ENCODE measurements at places on chromosomes 5 and 9.

DNA sequence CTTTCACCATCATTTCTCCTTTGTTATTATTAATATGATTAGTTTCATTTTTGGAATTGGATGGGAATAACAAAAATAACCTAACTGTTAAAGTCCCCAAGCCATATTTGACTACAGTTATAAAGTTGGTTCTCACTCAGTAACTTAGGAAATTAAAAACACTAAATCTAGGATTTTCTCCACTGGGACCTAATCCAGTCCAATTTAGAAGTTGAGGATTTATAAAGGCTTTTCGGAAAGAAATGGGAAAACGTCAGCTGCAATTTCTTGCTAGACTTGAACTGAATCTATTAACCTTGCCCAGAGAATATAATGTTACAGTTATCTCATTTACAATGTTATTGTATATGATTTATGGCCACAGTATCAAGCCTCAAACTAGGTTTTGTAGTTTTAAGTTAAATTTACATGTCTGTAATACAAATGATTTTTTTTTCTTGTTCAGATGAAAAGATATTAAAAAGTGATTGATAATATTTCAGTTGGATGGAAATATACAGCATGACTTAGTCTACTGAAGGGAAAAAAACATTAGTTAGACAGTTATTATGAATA lies 524.3 kb upstream of the GRAMD2B start:
- no peak for DNase-seq

DNA sequence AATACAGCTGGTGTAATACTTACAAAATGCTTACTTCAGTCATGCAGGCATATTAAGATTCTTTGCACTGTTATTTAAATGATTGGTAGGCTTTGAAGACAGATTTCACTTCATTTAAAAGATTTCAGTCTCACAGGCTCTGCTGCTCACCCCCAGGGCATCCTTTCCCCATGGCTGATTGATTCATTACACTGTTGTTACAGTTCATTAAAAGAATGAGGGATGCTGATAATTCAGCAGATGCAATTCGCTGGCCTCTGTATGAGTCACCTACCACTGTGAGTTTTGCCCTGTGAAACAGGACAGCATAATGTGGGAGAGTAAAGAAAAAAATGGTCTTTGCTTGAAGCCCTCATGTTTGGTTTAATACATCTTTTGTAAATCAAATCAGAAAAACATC lies 246.9 kb downstream of the CYLC2 start:
- DNase-seq: no peak

DNA sequence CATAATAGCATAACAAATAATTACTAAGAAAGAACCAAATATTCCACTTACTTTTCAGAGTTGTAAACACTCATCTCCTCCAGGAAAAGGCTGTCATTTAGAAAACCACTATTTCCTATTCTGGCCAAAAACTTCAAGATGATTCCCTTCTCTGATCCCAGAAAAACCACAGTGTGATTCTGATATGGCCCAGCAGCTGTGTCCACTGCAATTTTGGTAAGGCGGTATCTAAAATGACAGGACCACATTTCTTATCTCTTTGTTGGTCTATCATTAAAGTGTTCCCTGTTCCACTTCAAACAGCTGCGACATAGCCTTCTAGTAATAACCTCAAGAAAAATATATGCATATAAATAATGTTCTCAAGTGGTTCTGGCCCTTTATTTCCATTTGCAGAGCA lies 96.1 kb downstream of the SEMA6A start:
- no peak for DNase-seq

- DNase-seq: no peak
These were observed 2.0 kb upstream of the CDC14B start for GRCh38 chr9:96621618-96622017.

GRCh38 chr5:52983731-52984636 lies 5.2 kb upstream of the ITGA2 start:
- no peak for DNase-seq

DNA sequence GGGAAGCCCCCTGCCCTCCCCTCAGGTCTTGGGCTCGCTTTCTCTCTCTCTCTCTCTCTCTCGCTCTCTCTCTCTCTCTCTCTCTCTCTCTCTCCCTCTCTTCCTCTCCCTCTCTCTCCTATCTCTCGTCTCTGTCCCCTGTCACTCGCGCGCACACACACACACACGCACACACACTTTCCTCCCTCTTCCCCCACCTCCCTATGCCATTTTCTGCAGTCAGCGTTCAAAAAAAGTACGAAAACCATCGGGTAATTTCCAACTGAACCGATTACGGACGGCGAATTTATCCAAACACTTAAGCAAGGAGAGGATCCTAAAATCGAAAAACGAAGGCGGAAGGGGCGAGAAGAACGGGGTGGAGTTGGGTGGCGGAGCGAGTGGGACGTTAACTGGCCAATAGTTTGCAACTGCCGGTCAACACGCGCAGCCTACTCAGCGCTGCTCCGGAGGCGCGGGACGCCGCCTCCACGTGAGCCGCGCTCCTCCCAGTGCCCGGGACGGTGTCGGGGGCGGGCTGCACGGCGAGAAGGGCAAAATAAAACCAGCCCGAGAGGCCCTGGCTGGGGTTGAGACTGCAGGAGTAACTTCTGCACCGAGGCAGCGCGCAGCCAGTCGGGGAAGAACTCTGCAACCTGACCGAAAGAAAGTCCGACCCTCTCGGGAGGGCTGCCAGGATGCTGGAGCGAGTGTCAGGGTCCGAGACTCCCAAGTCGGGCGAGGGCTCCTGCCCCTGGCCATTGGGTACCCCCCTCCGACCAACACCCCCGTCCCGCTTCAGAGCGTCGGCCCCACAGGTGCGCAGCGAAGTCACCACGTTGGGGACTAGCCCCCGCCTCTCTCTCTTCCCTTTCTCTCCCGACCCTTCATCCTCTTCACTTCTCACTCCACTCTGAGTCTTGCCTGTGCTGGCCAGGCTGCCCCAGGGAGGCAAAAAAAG lies 24.9 kb upstream of the ELAVL2 start:
- DNase-seq: no peak

DNA sequence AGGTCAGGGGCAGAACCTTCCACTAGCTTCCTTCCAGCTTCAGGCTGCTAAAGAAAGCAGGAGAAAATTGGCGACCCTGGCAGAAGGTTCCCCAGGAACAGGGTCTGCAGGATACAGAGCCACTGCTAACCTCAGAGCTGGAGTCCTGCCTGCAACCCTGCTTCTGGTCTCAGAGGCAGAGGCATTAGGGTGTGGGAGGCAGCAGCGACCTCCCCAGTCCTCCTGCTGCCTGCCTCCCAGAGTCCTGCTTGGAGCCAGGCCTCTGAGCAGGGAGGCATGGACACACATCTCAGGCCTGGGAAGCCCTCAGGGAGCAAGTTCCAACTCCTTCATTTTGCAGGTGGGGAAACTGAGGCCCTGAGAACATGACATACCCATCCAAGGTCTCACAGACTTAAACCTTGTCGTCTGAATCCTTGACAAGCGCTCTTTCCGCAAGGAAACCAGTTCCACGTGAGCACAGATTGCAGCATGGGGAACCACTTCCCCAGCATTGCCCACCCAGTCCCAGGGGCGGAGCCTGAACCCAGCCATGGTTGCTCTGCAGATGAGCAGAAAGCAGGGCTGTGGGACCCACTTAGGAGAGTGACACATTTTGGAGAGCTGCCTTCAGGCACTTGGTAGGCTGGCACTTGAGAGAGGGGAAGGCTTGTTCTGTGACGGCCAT lies 28.2 kb upstream of the HAND1 start:
- DNase-seq: no peak
